ENCODE measurements at places on chromosomes 2 and 18.

- no peak for DNase-seq
Observed at GRCh38 chr2:161122772-161123530, 37.3 kb upstream of the TANK start.

GRCh38 chr2:46528880-46529279, 49.5 kb downstream of the TMEM247 start:
- DNase-seq: no peak

DNA sequence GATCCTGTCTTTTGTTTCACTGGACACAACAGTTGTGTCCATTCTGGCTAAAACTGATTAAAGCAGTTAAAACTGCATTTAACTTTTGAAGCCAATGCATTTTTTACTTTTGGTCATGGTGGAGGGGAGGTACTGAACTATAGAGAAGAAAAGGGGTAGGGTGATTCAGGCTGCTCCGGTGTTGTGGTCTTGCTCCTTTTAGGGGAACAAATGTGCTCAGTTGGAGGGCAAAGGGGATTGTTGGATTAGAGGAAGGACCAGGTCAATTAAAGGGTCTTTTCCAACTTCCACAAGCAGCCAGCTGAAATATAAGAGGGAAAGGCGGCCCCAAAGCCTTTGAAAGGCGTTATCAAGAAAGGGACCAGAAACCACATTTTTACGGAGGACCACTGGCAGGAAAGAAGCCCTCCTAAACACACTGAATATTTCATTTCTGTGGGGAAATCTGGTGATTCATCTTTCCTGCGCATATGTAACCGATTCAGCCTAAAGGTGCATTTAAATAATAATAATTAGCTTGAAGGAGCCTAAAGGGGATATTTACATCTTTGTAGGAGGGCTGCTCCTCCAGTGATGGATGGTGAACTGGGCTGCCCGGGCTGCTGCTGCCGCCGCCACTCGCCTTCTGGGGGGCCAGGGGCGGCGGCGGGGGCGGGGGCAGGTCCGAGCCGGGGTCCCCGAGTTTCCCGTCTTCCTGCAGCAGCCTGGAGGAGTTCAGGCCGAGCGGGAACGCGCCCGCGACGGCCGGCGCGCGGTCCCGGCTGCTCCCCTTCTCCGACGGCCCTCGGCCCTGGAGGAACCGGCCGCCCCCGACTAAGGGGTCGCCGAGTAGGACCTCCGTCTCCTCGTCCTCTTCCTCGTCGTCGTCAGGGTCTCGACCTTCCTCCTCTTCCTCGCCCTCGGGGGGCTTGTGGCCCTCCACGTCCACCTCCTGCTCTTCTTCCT, 5.2 kb downstream of the SKOR2 start:
- no peak for DNase-seq

DNA sequence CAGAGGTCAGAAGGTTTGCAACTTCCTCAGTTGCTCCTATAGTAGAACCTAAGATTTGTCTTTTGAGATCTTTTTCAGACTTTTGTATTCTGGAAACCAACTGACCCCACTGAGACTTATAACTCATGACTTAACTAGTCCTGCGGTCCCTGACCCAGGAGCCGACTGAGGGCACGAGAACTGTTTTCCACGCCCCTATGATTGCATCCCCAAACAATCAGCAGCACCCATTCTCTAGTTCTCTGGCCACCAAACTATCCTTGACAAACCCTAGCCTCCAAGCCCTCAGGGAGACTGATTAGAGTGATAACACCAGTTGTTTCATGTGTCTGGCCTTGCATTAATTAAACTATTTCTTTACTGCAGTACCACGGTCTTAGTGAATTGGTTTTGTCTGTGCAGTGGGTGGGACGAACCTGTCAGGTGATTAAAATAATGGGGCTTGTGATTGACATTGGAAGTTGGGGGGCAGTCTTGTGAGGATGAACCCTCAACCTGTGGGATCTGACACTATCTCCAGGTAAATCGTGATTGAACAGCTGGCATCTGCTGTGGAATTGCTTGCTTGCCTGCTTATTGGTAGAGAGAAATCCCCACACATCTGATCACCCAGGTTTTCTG, 95.7 kb downstream of the B3GNT2 start:
- no peak for DNase-seq

DNA sequence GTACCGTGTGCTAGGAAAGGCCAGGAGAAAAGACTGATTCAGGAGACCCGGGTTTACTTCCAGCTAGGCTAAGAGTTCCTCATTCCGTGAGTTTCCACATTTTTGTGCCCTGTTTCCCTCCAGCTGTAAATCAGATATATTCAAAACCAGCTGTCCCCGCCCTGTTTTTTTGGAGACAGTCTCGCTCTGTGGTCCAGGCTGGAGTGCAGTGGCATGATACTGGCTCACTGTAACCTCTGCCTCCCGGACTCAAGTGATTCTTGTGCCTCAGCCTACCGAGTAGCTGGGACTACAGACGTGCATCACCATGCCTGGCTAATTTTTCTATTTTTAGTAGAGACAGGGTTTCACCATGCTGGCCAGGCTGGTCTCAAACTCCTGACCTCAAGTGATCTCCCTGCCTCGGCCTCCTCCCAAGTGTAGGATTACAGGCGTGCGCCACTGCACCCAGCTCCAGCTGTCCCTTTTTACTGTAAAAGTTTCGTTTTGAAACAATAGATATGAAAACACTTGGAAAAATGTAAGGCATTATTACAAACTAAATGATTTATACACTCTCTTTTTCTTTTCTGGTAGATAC, 112.8 kb upstream of the SEC11C start:
- no peak for DNase-seq

- DNase-seq: no peak
Observed at GRCh38 chr2:133568172-133568571, at the start of gene NCKAP5. Gene NCKAP5, minus strand, starts transcription at chr2:133568463. Its CDS starts 50,937 bp downstream, at chr2:133517526.

DNA sequence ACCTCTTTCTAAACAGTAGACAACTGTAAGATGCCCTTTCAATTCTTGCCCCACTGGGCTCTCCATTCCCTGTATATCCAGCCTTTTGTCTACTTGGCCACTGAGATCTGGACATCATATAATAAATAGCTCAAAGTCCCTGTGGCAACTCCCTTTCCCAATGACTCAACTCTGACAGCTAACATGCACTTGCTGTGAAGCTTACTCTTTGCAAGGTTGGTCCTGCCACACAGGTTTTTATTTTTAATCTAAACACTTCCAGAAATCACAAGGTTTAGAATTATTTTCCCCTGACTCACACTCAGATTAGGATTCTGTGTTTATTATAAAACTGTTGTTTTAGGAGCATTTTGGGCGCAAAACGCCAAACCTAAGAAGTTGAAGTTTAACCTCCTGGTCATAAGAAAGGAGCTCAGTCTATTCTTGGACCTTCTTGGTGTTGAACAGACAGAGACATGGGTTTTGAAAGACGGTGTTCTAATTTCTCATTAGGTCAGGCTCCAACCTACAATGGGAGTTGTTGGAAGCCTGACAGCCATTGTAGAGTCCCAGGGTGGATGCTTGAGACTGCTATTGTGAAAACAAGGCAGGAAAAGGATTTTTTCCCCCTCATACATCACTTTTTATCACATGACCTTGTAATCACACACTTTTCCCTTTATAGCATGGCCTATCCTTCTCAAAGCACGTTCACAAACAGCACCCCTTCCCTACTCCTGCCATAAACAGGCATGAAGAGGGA, 124.7 kb upstream of the SERPINE2 start:
- no peak for DNase-seq

DNA sequence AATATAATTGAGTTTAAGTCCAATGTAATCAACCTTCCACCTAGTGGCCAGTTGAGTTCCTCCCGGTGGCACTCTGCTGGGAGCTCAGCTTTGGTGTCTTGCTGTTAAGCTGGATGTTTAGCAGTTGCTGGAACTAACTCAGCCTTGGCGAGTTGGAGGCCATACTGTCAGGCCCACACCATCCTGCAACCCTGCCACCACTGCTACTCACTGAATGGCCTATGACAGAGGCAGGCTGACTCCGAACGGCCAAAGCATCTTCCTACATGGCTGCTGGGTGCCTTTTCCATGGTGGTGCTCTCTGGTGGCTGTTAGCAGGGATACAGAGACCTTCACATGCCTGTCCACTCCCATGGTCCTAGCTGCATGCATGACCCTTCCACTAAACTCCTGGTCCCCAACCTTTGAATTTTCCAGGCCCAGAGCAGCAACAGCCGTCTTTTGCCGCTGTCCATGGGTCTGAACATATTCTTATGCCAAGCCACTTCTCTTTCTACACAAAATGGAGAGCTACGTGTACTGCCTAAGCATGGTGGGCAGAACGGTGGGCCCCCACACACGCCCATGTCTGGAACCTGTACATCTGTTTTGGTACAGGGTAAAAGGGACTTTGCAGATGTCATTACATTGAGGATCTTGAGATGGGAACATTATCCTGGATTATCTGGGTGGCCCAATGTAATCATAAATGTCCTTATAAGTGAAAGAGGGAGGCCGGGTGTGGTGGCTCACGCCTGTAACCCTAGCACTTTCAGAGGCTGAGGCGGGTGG, 15.0 kb upstream of the TRAF3IP1 start:
- no peak for DNase-seq

DNA sequence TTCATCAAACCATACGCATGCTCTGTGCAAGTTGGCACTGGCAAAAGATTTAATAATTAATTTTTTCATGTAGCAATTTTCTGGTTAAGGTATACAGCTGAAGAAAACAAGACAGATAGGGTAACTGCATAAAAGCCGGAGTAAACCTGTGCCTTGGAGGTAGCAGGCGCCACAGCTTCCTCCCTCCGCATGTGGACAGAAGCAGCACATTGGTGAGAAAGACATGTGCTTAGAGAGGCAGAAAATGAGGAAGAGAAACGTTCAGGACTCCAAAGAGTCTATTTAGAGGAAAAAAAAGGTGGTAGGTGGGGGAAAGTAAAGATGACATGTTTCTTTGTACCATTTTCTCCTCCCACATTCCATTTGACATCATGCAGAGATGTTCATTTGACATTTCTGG, 9.3 kb downstream of the ST6GAL2 start:
- no peak for DNase-seq

GRCh38 chr2:19611491-19612332, 253.3 kb upstream of the OSR1 start:
- no peak for DNase-seq

DNA sequence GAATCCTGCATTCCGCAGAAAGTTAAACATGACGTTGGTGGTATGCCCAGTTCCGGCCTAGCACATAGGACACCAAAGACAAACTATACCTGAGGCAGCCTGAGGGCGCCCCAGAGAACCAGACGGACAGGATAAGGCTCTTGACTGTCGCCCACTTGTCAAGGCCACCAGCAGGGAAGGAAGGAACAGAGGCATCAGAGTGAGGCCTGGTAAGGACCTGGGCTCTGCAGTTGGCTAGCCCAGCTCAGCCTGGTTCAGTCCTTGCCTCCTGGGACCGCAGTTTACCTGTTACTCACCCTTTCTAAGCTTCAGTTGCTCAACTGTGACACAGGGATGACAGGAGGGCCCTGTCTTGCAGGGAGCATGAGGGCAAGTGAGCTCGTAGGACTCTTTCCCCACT, 82.1 kb downstream of the ACTR2 start:
- no peak for DNase-seq

DNA sequence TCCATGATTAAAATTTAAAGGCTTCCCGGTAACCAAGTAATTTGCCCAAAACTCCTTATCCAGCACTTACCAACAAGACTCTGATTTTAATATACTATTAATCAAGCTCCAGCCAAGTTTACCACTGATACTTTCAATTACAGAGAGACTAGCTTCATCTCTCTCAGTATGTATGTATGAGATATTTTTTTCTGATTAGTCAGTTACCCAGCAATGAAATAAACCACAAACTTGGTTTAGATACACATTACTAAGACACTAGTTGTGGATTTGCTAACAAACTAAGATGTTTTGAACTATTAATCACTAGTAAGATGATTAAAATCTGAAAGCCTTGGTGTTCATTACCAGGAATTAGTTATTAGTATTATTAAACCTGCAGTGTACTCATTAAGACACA, 1272.2 kb upstream of the ACVR2A start:
- no peak for DNase-seq

DNA sequence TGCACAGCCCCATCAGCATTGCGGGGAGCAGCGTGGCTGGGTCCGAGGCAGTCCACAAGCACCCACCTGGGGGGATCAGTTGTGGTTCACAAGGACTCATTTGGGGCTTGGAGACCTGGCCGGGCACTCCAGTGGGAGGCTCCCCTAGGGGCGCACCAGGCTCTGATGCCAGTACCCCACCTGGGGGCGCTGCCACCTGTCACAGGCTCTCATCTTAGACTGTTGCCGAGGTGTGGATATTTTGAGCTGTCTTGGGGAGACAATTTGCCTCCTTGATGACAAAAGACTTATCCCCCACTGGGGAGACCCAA, 3.0 kb downstream of the ADRA2B start:
- DNase-seq: no peak

DNA sequence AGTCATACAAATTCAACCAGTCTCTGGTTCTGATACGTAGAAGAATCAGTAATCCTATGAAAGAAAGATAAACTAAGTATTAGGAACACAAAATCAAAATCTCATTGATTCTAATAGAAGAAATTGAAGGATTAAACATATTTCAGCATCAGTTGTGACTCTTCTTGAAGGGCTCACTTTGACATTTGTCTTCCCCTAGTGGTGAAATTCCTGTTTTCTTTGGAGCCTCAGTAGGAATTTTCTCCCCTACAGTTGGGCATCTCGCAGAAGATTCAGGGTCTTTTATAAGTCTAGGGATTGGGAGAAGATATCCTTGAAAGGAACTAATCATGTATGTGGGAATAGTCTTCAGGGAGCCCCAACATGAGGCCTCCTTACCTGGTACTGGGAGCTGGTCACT, 2.8 kb upstream of the CRYGB start:
- no peak for DNase-seq

DNA sequence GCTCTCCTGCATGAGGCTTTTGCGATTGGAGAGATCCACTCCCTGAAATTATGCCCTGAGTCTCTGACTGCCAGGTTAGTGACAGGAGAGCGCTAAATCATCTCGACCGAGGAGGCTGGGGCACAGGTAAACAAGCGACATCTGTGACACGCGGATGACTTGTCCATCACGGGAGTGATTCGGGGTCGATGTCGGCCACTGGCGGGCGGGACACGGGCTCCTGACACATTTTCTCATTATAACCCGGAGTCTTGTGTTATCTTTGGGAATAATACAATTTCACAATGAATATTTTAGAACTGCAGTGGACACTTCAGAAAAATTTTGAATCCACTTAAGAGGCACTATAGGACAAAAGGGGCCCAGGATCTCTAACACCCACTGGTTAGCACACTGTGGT, 29.5 kb upstream of the SLC35G4 start:
- DNase-seq: no peak

GRCh38 chr18:38941711-38942561, 1376.3 kb upstream of the CELF4 start:
- no peak for DNase-seq

DNA sequence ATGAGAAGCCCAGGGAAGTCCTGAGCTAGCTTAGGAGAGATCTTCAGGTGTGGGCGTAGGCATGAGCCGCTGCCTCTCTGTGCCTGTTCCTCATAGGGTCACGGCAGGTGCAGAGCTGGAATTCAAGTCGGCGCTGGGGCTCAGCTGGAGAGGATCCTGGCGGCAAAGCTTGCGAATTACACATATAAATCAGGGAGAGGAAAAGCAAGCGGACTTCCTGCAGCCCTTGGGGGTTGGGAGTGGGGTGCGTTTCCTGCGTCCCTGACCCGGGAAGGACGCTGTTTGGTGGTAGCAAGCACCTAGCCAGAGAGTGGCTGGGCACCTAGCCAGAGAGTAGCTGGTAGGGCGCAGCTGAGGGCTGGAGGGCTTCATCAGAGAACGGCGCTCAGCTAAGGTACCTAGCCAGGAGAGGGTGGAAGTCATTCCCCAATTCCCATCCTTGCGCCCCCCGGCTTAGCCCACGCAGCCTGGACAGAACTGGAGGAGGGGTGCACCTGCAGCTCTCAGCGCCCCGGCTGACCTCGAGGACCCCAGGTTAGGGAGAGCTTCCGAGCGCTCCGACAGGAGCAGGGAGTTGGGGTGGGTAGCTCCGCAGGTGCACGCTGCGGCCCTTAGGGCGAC, 459 bp upstream of the EFR3B start:
- peak; percentile 28 for DNase-seq
